Activated CD8-positive, alpha-beta memory T cell treated with anti-CD3 and anti-CD28 coated beads, Interleukin-2, amount 50 U/mL, for 48 hours (primary cell): ENCODE measurements at places on chromosomes 5 and 9.

- no peak for DNase-seq
Measured at GRCh38 chr5:143533475-143533874, 130.0 kb upstream of the NR3C1 start.

- DNase-seq = no peak
Measured at GRCh38 chr5:83899326-83899970, 178.8 kb upstream of the HAPLN1 start.

GRCh38 chr9:112380102-112380824 lies at the start of gene HSDL2:
Gene HSDL2, plus strand, starts transcription at chr9:112380108. Its CDS starts 56 bp downstream, at chr9:112380164.
- DNase-seq = no peak

DNA sequence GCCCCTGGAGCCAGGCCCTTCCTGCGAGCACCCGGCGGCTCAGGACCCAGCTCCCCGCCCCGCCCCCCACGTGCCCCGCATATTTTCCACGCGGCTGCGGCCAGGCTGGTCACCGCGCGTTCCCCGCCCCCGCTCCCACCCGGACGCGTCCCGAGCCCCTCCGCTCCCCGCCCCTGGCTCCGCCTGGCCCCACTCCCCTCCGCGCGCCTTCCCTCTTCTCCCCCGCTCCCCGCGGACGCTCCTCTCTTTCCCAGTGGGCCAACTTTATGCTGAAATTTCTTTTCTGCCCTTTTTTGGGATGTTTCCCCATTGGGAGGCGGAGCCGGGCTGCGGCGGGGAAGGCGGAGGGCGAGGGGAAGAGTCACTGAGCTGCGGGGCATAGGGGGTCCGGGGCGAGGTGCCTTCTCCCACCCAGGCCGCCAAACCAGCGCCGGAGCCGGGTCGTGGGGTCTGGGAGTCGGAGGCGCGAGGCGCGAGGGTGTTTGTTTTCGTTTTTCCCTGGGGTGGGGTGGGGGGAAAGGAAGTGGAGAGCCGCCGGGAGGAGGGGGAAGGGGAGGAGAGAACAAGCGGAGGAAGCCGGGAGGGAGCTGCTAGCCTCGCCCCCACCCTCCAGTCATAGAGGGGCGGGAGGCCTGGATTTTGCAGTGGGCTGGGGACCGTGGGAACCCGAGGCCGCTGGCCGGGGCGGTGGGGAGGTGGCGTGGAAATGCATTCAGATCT lies 1.0 kb upstream of the TPM2 start:
- peak; percentile 67 for DNase-seq

GRCh38 chr5:57727591-57727990 lies 245.0 kb upstream of the ACTBL2 start:
- no peak for DNase-seq

- no peak for DNase-seq
Measured at GRCh38 chr5:136622747-136623146, 257.4 kb upstream of the TRPC7 start.
